Fibroblast of the aortic adventitia (primary cell): ENCODE measurements at places on chromosomes 3 and 15. TPM values are rescaled to one million over a fixed set of nuclear protein-coding genes. Genes with fewer than 3 reads are reported as not detected.

The FBXO40 gene
- total RNA-seq, result under 0.01 TPM in 1 of 2 replicates, not detected in the other

The CHCHD4 gene
- total RNA-seq, result 3.8 and 12.7 TPM in 2 replicates

The THPO gene
- total RNA-seq, result 0.49 TPM in 1 of 2 replicates, not detected in the other

The SLC9C1 gene
- total RNA-seq, result 0.33 and 0.45 TPM in 2 replicates

The TMEM266 gene
- total RNA-seq, result 0.09 TPM in 1 of 2 replicates, not detected in the other

The CDC25A gene
- 0.90 and 13.6 TPM in 2 replicates for total RNA-seq

The CHRNA7 gene
- 0.18 TPM in 1 of 2 replicates, not detected in the other for total RNA-seq

The SOX14 gene
- not detected in 2 replicates for total RNA-seq

The MYRIP gene
- 8.6 TPM in 1 of 2 replicates, not detected in the other for total RNA-seq

The ATP10A gene
- total RNA-seq, result 4.4 and 5.8 TPM in 2 replicates

The ABTB1 gene
- 8.2 and 19.5 TPM in 2 replicates for total RNA-seq

The CD200R1 gene
- total RNA-seq, result not detected in 2 replicates

The FOXL2 gene
- under 0.01 TPM in 1 of 2 replicates, not detected in the other for total RNA-seq

The PLSCR5 gene
- not detected in 2 replicates for total RNA-seq

The NOX5 gene
- 0.08 and 0.27 TPM in 2 replicates for total RNA-seq
